ENCODE measurements at places on chromosomes 2 and 18.

DNA sequence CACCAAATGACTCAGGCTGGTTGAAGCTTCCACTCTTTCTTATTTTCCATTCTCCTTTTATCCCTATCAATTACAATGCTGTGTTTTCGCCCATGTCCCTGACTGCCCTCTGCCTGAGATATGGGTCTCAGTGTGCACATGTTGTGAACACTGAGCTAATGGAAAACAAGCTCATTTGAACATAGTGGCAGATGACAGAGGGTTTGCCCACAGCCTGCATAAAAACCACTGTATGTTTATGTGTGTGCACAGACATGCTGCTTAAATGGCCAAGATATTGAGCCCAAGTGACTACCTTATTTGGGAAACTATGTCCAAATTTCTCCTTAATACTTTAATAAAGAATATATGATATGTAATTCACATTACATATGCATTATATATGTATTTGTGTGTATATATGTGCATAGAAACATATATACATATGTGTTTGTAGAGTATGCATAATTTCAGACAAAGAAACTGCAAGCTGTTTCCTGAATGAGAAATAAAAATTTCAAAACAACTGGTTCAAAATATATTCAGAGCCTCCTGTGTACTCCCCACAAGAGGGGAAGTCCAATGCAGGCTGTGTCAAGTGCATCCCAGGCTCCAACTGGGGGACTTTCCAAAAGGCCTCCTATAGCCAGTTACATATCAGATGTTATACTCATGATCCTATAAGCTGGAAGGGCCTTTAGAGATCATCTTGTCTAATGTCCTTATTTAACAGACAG lies 92.7 kb upstream of the CD302 start:
- DNase-seq = no peak

DNA sequence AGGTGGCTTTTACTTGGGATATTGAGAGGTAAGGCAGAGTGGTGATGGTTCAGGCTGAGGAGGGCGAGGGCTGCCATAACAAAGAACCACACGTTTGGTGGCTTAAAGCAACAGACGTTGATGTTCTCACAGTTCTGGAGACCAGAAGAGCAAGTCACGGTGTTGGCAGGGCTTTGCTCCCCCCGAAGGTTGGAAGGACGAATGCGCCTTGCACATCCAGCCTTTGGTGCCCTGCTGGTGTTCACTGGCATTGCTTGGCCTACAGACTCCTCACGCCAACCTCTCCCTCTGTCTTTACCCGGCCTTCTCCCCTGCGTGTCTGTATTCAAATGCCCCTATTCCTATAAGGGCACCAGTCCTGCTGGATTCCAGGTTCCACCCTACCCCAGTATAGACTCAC lies 125.4 kb downstream of the TPO start:
- DNase-seq = peak; percentile 37

DNA sequence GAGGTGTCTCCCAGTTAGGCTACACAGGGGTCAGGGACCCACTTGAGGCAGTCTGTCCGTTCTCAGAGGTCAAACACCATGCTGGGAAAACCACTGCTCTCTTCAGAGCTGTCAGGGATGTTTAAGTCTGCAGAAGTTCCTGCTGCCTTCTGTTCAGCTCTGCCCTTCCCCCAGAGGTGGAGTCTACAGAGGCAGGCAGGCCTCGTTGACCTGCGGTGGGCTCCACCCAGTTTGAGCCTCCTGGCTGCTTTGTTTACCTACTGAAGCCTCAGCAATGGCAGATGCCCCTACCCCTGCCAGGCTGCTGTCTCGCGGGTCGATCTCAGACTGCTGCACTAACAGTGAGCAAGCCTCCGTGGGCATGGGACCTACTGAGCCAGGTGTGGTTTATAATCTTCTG lies 346.3 kb downstream of the CELF4 start:
- DNase-seq = no peak

DNA sequence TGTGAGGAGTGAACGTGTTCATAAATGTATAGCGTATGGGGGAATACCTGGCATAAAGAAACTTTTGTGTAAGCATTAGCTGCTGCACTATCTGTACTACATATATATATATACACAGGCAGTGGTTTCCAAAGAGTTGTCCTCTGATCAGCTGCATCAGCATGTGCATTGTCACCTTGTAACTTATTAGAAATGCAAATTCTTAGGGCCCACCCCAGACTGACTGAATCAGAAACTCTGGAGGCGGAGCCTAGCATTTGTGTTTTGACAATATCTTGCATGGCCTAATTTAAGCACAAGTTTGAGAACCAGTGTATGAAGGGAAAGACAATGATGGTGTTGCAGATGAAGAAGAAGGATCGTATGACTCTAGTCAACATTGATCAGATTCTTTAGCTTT lies 299.5 kb downstream of the CCDC102B start:
- no peak for DNase-seq

- DNase-seq = no peak
Observed at GRCh38 chr18:2970772-2971659, 41.9 kb downstream of the LPIN2 start.

GRCh38 chr18:62738639-62739038 lies 23.3 kb downstream of the PHLPP1 start:
- no peak for DNase-seq

DNA sequence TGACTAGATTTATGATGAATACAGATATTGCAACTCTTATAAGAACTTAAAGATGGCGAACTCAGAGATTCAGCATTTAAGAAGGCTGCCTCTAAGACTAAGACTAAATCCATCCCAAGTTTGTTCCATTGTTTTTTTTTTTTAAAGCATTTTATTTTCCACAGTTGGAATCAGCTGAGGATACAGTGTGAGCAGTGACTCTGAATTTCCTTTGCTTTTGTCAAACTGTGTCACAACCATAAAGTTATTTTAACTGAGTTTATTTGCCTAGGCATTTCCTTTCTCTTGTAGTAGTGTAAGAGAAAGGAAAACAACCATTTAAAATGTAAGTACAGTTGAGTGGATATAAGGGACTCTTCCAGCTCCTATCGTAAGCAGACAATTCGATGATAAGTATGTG lies 63.9 kb downstream of the ZEB2 start:
- no peak for DNase-seq

DNA sequence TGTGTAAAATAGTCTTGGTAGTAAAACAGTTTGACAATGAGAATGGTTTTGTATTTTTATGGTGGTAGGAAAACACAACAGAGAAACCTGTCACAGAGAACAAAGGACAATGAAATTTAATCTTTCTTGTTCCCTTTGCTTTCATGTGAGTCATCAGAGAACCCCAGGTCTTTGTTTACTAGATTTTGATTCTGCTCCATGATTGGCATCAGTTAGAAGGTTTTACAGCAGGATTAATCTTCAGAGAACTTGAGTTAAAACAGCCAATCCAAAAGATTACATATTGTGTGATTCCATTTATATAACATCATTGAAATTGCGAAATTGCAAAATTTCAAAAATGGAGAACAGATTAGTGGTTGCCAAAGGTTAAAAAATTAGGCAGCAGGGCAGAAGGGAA lies 2.5 kb downstream of the APLF start:
- peak; percentile 27 for DNase-seq

GRCh38 chr2:8457092-8457481 lies 224.8 kb upstream of the ID2 start:
- no peak for DNase-seq

DNA sequence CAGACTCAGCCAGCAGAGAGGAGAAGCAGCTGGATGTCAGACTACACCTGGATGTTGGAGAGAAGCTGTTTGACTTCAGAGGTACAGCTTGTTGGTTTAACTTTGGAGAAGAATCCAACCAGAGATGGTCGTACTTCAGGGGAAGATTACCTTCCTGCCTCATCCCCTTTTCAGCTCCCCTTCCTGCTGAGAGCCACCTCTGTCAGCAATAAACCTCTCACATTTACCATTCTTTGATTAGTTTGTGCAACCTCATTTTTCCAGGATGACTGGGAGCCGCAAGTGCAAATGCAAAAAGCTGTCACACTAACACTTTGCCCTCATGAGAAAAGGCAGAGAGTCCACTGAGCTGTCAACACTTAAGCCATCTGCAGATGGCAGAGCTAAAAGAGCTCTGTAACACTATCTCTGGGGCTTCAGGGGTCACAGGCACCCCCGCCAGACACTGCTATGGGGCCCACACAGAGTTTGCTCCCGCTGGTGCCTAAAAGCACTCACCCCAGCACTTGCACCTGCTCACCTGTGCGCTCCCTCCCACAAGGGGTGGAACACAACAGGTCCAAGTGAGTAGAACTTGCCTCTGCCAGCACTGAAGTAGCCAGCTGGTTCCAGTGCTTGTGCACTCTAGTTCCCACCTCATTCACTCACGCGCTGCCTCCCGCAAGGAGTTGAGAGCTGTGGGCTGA lies 391.7 kb downstream of the METTL4 start:
- DNase-seq = no peak

- no peak for DNase-seq
Observed at GRCh38 chr2:203914546-203915182, 21.9 kb upstream of the ICOS start.

- no peak for DNase-seq
Observed at GRCh38 chr2:234789556-234790325, 162.1 kb upstream of the SH3BP4 start.

- DNase-seq = peak; percentile 40
Observed at GRCh38 chr2:64685430-64685829, 31.7 kb upstream of the SERTAD2 start.

DNA sequence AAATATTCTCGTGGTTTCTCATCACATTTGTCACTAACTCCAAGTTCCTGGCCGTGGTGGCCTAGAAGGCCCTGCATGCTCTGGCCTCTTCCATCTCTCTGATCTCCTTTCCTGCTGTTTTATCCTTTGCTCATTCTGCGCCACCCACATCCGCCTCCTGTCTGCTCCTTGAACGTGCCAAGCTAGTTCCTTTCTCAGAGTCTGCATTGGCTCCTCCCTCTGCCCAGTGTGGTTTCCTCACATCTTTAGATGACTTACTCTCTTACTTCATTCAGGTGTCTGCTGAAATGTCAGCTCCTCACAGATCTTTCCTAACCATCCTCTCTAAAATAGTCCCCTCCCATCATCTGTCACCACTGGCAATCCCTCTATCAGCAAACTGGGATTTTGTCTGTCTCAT lies 158.6 kb upstream of the RBMS1 start:
- DNase-seq = peak; percentile 70

- no peak for DNase-seq
Observed at GRCh38 chr2:234414596-234414995, 82.3 kb downstream of the ARL4C start.
